ENCODE measurements at places on chromosomes 3 and 15.
A peak's percentile ranks its signal among the peaks of the same experiment; 100 is the strongest.

DNA sequence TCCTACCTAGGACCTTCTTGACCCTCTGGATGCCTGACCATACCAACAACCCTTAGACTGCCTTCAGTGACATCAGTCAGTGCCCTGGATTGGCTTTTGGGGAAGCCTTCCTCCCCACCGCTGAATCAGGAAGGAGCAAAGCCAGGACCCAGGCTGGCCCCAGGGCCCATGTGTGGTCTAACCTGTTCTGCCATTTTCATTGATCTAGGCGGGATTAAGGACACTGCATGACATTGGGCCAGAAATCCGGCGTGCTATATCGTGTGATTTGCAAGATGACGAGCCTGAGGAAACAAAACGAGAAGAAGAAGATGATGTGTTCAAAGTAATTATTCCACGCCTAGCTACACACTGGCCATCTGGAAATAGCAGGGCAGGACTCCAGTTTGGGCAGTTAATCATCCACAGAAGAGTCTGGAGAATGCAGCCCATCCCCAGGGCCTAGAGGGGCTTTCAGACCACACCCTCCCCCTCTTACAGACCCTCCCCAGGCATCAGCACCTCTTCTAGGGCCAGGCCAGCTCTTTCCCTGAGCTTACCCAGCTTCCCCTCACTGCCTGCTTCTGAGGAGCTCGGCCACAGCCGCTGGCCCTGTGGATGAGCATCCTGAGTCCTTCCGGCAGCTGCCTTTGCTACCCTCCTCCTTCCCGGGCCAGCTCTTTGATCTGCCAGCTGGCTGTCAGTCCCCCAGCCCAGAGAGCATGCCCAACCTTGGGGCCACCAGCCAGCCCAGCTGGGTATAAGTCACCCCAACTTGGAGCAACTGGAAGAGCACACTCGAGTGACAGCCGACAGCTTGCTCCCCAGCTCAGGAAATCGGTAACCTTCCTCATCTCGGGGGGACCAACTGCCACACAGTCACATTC lies 45.9 kb downstream of the CHDH start:
- DNase-seq = no peak

- DNase-seq = no peak
These were observed 851 bp downstream of the AP2M1 start for GRCh38 chr3:184175506-184175905.

- no peak for DNase-seq
These were observed 60.6 kb downstream of the ZNF280D start for GRCh38 chr15:56672721-56673120.

DNA sequence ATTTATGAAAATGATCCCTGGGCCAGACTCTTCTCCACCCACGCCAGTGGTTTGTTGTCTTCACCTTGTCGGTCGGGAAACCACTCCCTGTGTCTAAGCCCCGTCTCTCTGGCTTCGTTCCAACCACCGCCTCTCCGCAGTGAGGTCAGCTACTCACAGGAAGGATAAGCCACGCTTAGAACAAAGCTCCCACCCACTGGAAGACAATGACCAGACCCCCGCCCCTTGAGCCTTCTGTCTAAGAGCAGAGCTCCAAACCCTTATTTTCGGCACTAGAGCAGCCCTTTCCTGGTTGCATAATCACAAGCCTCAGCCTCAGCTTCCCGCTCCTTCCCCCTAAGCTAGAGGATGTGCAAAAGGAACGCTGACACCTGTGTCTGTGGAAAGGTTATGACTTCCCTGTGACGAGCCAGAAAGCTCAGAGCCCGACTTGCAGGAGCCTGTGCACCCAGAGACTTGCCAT lies 114.9 kb upstream of the MEF2A start:
- peak; percentile 27 for DNase-seq

GRCh38 chr3:94185753-94186152 lies 122.9 kb downstream of the NSUN3 start:
- DNase-seq = no peak

DNA sequence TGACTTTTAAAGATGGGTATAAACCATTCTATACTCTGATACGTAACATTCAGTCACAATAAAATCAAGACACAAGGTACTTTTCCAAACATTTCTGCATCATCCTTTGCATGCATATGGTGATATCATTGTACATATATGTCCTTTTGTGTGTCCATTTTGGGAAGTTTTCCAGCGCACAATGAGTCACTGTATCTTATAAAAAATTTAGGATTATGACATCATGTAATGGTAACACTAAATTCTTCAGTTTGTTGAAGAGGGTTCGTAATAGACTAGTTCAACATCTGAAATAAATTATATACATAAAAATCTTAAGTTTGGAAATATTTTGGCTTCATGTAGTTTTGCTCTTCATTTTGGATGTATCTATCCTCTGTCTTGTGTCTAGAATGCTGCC lies 480.9 kb downstream of the ROBO1 start:
- DNase-seq = no peak

- no peak for DNase-seq
These were observed 22.8 kb upstream of the MAP4 start for GRCh38 chr3:48038971-48039481.

GRCh38 chr3:128173200-128173599 lies 19.9 kb downstream of the EEFSEC start:
- no peak for DNase-seq

GRCh38 chr3:18389108-18389733 lies 35.9 kb downstream of the SATB1 start:
- DNase-seq = no peak

- no peak for DNase-seq
These were observed 24.9 kb downstream of the SLCO2A1 start for GRCh38 chr3:134004841-134005240.

DNA sequence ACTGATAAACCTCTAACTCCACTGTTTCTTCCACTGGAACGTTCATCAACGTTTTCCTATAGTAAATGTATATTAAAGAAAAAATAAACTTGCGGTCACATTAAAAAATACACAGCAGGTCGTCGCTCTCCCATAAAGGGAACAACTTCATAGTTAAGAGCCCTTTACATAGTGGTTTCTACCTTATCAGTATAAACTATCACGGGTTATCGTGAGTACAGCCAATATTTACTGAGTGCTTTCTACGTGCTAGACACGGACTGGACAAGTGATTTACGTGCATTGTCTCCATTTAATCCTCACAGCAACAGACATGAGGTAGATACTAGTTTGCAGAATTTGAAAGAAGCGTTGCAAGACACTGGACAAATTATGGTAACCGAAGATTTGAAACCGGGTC lies 964 bp upstream of the TASOR start:
- no peak for DNase-seq

- no peak for DNase-seq
These were observed 97.7 kb downstream of the CD47 start for GRCh38 chr3:107992976-107993684.

DNA sequence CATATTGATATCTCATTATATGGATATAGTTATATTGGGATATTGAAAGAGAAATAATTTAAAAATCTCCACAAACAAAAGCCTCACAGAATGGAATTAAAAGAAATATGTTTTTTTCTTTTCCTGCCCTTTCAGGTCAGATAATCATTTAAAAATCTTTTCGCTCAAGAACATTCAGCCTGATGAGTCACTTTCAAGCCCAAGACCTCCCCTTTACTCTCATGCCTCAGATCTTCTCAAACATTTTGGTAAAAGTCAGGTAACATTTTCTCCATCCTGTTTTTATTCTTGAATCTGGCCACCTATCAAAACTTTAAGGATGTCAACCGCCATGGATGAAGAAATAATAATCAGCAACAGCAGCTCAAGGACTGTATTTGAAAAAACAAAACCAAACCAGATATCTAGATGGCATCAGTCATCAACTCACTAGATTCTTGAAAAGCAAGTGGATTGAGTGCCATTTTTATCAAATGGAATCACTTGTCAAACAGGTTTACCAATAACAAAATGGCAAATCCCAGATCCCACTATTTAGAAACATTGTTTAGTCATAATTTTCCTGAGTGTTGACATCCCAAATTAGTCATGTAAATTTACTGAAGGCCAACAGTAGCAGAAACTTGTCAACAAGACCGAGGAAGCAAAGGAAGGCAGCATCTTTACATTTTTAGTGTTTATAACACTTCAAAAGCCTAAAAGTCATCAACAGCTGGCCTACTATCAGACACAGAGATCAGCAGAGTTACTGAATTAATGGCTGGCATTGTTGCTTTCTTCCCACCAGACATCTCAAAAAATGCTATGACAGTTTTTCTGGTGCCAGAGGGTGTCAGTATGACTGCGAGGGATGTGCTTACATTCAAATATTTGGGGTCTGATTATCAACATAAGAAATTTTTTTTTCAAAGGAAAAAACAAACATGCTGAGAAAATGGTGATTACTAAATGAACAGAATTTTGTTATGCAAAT lies 444.7 kb downstream of the MAGI1 start:
- no peak for DNase-seq

DNA sequence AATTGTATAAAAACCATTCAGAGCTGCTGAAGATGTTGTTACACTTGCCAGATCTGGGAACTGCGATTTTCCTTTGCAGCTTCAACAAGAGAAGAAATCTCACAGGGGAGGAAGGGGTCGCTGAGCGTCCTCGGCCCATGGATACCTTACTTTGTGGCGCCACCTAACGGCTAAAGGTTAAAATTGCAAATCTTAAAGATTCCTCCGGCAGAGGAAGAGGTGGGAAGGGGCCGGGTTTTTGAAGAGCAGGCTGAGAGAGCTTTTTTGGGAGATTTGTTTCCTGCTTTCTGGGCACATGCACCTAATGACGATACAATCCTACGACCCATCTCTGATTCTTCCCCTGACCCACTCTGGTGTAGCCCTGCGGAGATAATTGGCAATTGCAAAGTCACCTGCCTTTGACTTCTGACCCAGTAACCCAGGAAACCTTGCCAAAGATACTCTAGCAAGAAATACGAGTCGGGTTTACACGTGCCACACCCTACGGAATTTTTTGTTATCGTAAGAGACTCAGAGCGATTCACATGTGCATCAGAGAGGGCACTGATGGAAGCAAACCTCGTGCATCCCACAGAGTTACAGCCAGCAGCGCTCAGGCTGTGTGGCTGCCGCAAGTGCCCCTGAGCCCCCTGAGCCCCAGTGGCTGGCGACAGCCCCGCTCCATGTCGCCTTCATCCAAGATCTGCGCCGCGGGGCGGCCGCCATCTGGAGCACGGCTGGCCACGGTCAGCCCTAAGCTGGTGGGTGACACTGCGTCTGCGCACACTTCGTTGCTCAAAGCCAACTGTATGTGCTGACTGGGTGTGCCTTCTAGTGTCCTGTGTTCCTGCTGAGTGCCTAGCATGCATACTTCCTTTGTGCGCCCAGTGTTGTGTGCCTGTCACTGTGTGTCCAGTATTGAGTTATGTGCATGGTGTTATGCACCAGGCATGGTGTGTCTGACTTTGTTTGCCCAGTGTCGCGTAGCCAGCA lies 55.2 kb upstream of the CHRNA7 start:
- DNase-seq = no peak

DNA sequence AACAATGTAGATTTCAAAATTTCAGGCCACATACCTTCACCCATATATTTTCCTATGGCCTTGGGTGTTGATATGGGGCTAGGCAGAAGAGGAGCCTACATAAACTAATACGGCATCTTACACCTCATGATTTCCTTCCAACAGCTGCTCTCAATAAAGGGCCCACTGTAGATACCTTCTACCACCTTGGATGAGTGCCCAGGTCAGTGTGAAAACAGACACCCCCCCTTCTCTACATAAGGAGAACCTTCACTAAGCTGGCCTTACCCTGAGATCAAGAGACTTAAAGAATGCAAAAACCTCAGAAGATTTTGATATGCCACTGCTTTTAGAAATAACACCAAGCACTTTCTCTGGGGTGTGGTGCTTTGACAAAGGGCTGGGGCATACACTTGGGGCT lies 42.7 kb downstream of the SH3BP5 start:
- DNase-seq = no peak

DNA sequence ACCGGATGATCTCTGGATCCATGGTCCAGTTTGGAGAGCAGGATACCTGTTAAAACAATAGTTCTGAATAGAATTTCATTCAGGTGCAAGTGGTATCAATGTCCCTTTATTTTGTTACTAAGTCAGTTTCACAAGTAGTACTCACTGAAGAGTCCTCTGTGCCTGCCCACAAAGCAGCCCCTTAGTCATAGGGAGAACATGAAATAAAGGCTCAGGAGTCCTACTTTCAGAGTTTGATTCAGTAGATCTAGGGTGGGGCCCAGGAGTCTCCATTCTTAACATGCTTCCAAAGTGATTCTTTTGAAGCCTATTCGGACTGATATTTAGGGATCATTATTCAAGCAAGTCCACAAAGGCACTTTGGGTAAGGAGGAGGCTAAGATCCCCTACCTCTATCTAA lies 79.8 kb upstream of the ACKR4 start:
- no peak for DNase-seq

DNA sequence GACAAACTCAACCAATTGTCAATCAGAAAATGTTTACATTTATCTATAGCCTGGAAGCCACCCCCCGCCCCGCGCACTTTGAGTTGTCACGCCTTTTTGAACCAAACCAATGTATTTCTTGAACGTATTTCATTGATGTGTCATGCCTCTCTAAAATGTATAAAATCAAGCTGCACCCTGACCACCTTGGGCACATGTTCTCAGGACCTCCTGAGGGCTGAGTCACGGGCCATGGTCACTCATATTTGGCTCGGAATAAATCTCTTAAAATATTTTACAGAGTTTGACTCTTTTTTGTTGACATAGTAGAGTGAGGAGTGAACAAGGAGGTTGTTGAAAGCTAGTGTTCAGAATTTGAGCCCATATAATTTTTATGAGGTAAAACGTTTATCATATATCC lies 6.5 kb downstream of the MCTP2 start:
- no peak for DNase-seq

DNA sequence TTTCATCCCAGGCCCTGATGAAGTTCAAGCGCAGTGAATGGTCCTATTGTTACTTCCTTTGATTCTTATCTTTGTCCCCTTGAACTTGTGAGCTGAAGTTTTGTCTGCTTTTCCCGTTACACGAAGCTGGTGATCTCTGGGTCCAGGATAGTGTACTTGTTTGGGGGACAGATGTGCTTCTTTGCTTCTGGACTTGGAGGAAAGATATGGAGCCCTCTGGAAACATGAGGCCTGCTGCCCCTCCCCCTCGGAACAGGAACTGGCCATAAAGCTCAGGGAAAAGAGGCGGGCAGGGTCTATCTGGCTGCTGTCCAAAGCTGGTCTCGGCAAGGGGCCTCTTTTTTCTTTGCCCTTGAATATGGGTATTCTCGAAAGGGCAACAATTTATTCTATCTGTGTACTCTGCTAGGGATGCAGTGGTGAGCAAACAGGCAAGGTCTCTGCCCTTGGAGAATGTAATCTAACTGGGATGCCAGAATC lies 47.6 kb downstream of the IDH2 start:
- no peak for DNase-seq

GRCh38 chr3:32725721-32726120 lies 40.7 kb downstream of the CNOT10 start:
- DNase-seq = no peak

GRCh38 chr15:39304201-39304841 lies 276.6 kb upstream of the THBS1 start:
- DNase-seq = no peak

DNA sequence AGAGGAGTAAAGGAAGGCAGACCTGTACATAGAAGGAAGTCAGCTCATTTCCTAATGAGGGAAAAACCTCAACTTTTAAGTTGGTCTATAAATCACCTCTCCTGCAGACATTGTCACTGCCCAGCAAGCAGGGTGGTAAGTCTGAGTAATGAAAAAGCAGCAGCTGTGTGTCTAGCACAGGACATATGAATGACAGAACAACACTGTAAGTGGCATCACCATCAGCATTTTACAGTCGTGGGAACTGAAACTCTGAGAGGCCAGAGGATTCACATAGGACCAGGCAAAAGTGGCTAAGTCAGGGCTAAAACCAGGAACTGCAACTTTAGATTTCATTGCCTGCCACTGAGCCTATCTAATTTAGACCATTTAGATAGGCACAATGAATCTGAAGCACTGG lies 235.6 kb downstream of the CLSTN2 start:
- DNase-seq = no peak

Measured in activated T-helper 1 cell treated with Interleukin-2 at 50 U/mL for 16 hours (primary cell).